ENCODE measurements at places on chromosomes 2 and 18.

DNA sequence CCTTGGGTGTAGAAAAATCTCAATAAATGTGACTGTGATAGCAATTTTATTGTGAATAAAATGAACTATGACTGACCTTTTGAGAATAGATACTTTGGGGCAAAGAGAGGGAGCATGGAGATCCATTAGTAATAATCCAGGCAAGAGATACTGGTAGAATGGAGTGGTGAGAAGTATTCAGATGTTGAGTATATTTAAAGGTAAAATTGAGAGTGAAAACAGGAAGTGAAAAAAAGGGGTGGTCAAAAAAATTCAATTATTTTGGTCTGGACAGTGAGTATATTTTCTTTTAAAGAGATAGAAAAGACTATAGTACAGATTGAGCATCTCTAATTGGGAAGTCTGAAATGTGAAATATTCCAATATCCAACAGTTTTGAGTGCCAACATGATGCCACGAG lies 1515.6 kb upstream of the NXPH2 start:
- no peak for DNase-seq

- DNase-seq: no peak
Measured at GRCh38 chr18:79917853-79918614, 33.4 kb downstream of the SLC66A2 start.

GRCh38 chr2:9815076-9815475 lies 28.2 kb upstream of the TAF1B start:
- no peak for DNase-seq

GRCh38 chr18:48820483-48821250 lies 130.1 kb downstream of the SMAD7 start:
- no peak for DNase-seq

- no peak for DNase-seq
Measured at GRCh38 chr2:66561645-66562303, 126.8 kb downstream of the MEIS1 start.
